Spinal cord (tissue), 10 donors: ENCODE measurements at places on chromosomes 16 and 17. TPM values are rescaled to one million over a fixed set of nuclear protein-coding genes. Genes with fewer than 3 reads are reported as not detected.

Gene YPEL3
- 131 TPM for polyA plus RNA-seq

Gene NPB
- polyA plus RNA-seq: 3.8 TPM

Gene PRAC1
- polyA plus RNA-seq: not detected

Gene DCAKD
- 79.1 TPM for polyA plus RNA-seq

Gene ZNF319
- polyA plus RNA-seq: 17.3 TPM

Gene KRT14
- 0.62 TPM for polyA plus RNA-seq

Gene NPIPB2
- polyA plus RNA-seq: 5.6 TPM

Gene MAP2K6
- polyA plus RNA-seq: 11.5 TPM

Gene MYO15A
- polyA plus RNA-seq: 5.4 TPM

Gene SRRM2
- polyA plus RNA-seq: 494 TPM

Gene TBC1D16
- polyA plus RNA-seq: 36.4 TPM

Gene SYT17
- 35.1 TPM for polyA plus RNA-seq

Gene XPO6
- polyA plus RNA-seq: 164 TPM

Gene AGRP
- 0.56 TPM for polyA plus RNA-seq

Gene KRT31
- polyA plus RNA-seq: not detected

Gene SPEM3
- polyA plus RNA-seq: 0.05 TPM

Gene PFAS
- 32.6 TPM for polyA plus RNA-seq

Gene CSNK2A2
- 46.8 TPM for polyA plus RNA-seq

Gene ABCC12
- 0.32 TPM for polyA plus RNA-seq

Gene KRT39
- polyA plus RNA-seq: not detected

Gene HAP1
- 44.2 TPM for polyA plus RNA-seq

Gene TMEM92
- polyA plus RNA-seq: 0.49 TPM

Gene KRTAP4-9
- polyA plus RNA-seq: not detected
